Skin of body (tissue), 3 donors: ENCODE measurements at places on chromosomes 11 and 22. TPM values are rescaled to one million over a fixed set of nuclear protein-coding genes. Genes with fewer than 3 reads are reported as not detected.

Gene SIK2
- total RNA-seq, result 20.7 TPM

Gene RNF215
- total RNA-seq, result 6.5 TPM

Gene TUBA8
- 2.5 TPM for total RNA-seq

Gene AHNAK
- total RNA-seq, result 567 TPM

Gene DNHD1
- 7.0 TPM for total RNA-seq

Gene FGF19
- 0.49 TPM for total RNA-seq

Gene ABTB2
- 5.7 TPM for total RNA-seq

Gene TOP3B
- 19.7 TPM for total RNA-seq

Gene MYBPC3
- 0.30 TPM for total RNA-seq

DNA sequence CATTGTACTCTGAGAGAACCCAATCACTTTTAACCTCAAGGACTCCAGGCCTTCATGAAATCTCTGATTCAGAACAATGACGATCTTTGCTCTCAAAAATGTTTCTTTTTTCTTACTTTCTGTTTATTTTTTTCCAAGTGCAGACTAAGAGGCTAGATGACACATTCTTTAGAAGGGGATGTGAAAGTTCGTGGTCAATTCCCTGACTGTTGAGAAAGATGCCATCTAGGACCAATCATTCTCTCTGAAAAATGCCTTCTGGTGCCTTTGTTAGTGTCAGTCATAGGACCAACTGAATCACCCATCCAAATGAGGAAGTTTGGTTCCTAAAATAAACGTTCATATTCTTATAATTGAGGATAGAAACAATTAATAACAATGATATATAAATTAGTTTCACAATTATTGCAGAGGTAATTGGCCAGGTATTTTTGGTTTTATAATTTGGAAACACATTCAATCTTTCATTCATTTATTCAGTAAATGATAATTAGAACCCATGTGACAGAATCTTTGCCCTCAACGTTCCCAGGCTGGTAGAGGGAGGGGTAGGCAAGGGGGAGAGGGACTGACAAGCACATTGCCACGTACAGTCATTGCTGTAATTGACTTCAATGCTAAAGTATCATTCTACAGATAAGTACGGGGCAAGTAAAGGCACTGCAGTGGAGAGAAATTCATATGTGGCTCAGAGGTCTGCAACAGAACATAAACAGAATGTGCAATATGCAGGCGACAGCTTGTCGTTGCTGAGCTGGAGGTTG, 333.4 kb upstream of the MPPED2 start:
- no peak for DNase-seq

- no peak for DNase-seq
Observed at GRCh38 chr11:30631148-30631547, 45.0 kb upstream of the MPPED2 start.

DNA sequence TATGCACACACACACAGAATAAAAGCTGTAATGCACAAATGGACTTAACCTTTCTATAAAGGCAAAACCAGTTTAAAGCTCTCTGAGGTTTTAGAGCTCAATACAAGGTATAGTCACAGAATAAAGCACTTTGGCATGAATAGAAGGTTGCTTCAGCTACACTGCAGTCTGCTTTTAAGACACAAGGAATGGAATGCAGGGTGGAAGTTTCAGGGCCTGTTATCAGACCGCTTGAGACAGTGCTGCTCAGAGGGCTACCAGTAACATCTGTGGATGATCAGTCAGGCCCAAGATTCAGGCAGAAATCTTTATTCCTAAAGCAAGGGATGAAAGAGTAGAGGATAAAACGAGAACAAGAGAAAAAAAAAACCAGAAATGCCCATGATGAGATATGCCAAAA, 46.7 kb downstream of the CD44 start:
- no peak for DNase-seq

- DNase-seq, result no peak
Observed at GRCh38 chr11:3207526-3208189, 11.0 kb downstream of the MRGPRG start.

DNA sequence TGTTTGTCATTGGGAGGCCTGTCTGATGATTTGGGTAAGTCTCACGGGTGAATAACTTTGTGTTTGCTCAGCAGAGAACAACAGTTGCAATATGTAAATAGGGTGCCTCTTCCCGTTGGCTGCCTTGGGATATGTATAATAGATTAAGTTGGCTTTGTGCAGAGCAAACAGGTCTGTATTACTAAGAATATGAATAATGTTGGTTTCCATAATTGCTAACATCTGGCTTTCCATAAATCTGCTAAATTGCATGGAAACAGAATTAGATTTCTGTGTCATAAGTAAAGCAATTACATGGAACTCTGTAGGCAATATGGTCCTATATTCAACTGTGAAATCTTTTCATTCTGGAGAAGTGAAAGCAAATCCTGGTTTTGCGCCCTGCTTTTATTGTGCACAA, 636.0 kb upstream of the ANO5 start:
- peak; percentile 14 for DNase-seq

GRCh38 chr11:125270711-125271110, 106.2 kb downstream of the PKNOX2 start:
- DNase-seq, result no peak

DNA sequence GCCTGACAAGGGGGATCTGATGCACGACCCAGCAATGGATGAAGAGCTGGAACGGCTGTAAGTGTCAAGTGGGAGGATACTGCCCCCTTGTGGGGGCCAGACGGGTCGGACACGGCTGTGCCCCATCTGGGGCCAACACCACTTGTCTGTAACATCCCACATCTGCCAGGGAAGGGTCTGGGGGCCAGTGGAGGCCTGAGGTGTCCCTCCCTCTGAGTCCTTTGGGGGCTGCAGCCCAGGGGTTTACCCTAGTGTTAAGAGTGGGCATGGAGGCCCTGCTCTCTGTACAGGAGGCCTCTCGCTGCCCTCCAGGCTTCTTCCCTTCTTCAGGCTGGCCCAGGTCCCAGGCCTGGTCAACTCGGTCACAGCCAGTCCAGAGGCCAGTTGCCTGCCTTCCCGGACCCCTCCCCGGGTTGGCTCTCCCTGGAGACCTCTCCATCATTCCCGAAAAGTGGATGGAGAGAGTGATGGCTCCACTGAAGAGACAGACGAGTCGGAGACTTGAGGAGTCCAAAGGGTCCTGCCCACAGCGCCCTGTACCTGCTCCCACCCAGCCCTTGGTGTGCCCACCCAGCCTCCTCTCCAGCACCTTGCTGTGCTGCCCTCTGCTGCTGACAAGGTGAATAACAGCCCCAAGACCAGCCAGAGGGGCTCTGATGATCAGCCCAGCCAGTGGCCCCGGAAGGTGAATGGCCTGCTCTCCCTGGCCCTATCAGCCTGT, 15.4 kb downstream of the ARFGAP2 start:
- peak; percentile 29 for DNase-seq

GRCh38 chr11:126088999-126089398, 26.3 kb upstream of the CDON start:
- no peak for DNase-seq

GRCh38 chr11:7551571-7551970, 37.8 kb downstream of the PPFIBP2 start:
- DNase-seq, result no peak

GRCh38 chr11:13338427-13339069, 61.0 kb downstream of the BMAL1 start:
- no peak for DNase-seq

GRCh38 chr11:47553406-47553743, 443 bp upstream of the CELF1 start:
- DNase-seq, result peak; percentile 80

DNA sequence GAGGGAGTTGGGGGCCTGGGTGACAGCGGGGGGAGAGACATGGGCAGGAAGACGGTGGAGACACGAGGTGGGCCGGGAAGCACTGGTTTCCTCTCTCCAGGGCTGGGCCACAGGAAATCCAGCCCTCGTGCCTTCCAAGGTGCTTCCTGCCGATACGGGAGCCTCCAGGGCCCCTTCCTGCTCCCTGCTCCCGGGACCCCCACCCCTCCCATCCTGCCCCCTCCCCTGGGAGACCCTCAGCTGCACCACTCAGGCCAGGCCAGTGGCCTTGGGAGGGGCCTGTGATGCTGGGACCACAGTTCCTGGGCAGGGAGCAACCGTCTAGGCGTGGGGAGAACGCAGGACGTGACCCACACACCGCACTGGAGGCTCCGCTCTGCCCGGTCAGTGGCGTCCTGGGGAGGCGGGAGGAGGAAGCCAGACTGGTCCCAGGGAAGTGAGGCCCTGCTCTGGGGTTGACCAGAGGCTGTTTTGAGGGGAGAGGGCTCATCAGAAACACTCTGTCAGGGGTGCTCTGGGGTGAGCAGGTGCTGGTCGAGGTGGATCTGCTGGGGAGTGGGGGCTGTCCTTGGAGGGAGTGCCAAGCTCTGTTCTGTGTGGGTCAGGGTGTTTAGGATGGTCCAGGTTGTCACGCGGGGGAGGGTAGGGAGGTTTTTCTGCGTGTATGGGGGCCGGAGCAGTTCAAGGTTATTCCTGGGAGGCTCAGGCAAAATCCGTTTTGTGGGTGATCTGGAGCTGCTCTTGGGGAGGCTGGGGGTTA, at the start of gene SHANK3:
SHANK3 (plus strand) TSS at position 353 of the 760 bp plus-strand sequence.
- DNase-seq, result no peak

DNA sequence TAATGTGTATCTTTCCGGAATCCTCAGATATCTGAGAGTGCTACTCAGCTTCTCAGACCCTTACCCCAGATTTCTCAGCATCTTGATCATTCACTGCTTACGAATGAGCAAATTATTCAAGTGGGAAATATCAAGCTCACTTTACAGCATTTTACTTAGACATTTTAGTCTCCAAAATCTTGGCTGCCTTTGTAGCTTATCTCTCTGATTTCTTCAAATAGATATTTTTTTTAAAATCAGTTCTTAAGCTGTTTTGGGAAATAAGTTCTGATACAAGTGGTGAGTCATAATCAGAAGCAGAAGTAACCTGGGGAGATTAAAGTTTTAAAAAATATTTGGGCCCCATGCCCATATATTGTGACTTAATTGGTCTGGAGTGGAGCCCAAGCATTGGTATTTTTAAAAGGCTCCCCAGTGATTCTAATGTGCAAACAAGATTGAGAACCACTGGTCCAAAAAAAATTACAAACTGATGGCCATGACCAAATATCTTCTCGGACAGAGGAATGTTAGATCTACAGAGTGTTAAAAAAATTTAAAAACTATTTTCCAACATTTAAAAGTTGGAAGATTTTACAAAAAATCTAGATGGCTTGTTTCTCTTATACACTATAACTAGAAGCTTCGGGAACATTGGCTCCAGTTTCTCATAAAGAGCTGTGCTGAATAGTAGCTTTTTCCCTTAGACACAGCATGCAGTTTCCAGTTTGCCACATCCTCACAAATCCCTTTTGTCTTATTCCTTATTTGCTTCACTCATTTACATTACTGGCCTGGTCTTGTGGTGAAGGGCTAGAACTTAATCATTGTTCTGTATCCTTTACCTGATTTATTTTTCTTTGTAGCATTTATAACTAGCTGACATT, 87.8 kb upstream of the BMAL1 start:
- DNase-seq, result no peak

DNA sequence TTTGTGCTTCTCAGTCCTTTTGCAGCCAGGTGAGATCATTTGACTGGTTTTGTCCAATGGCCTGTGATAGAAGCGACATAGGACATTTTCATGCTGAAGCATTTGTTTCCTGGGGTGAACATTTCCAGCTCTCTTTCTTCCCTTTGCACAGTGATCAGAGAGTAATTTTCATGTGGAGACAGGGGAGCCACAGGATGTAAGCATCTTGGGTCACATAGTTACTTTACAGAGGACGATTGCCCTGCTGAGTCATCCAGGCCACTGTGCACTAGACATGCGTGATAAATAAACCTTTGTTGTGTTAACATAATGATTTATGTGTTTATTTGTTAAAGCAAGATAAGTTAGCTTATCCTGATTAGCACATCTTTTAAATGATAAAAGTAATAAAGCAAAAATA, 263.5 kb upstream of the CCDC179 start:
- DNase-seq, result no peak

DNA sequence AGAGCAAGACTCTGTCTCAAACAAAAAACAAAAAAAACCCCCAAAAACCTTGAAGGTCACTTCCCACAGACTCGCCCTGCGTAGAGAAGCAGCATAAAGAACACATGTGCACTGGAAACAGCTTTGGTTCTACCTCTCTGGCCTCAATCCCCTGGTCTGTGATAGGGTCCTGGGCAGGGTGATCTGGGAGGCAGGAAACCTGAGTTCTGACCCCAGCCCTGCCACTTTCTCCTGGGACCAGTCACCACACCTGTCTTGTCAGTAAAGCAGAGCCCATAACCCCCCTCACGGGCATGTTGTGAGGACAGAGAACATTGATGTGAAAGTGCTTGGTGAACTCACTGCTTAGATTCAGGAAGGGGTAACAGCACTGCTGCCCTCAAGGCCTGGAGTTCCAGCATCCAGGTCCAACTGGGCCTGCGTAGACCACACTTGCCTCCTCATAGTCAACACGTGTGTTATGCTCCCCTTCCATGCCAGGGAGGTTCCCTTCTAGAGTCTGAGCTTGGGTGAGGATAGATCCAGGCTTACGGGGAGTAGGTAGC, 11.4 kb downstream of the UCP2 start:
- DNase-seq, result no peak

- DNase-seq, result no peak
Observed at GRCh38 chr22:37627545-37627944, 11.9 kb upstream of the SH3BP1 start.

DNA sequence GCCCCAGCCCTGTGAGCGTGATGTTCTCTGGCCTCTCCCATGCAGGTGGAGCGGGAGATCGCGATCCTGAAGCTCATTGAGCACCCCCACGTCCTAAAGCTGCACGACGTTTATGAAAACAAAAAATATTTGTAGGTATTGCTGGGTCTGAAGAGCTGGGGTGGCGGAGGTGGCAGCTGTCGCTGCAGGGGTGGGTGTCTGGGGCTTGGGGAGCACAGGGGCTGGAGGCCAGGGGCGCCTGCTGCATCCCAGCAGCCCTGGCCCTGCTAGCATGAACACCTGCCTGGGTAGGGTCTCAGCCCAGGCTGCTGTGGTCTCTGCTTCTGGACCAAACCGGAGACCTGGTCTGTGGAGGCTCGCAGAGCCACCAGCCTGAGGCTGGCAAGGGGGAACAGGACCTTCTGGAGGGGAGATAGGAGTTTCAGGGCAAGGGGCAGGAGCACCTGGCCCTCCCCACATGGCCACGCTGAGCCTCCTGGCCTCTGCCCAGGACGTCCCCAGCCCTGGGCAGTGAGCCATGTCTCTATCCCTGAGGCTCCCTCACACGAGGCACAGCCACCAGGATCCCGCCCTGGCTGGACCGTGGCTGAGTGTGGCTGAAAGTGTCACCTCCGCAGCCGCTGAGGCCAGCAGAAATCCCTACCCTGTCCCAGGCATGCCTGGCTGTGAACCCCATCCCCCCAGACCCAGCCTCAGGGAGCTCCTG, 48.2 kb downstream of the MOB2 start:
- no peak for DNase-seq

DNA sequence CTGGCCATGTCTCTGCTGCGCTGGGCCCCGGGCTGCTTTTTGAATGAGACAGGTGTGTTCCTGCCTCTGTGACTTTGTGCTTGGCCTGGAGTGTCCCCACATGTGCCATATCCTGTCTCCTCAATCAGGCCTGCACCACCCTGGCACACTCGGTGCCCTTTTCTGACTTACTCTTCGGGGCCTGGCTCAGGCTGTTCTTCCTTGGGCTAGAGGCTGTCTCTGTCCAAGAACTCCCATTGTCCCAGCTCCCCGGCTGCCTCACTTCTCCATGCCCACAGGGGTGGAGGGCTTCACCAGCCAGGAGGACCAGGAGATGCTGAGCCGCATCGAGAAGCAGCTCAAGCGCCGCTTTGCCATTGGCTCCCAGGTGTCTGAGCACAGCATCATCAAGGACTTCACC, 23.0 kb downstream of the MCM5 start:
- DNase-seq, result no peak

GRCh38 chr11:31560842-31561476, 51.4 kb downstream of the ELP4 start:
- no peak for DNase-seq
